ENCODE measurements at places on chromosomes 11 and 22.
A peak's percentile ranks its signal among the peaks of the same experiment; 100 is the strongest.

- no peak for DNase-seq
Observed at GRCh38 chr11:127492029-127492428, 491.5 kb upstream of the KIRREL3 start.

DNA sequence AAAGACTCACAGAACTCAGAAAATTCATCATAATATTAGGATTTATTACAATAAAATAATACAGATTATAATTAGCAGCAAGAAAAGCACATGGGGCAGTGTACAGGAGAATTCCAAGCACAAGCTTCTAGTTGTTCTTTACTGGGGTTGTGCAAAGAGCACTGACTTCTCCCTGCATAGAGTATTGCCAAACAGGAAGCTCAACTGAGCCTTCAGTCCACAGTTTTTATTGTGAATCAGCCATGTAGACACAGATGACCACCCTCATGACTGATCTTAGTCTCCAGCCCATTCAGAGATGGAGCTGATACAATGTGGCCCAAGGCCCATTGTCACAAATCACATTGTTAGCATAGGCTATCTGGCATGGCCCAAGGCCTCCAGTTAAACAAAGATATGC lies 798.9 kb downstream of the KCNA4 start:
- DNase-seq, result no peak

- no peak for DNase-seq
Observed at GRCh38 chr22:23163665-23164064, 16.6 kb upstream of the BCR start.

- DNase-seq, result no peak
Observed at GRCh38 chr22:49026494-49027367, 800.9 kb downstream of the BRD1 start.

- no peak for DNase-seq
Observed at GRCh38 chr11:63896071-63896470, 20.9 kb downstream of the RCOR2 start.

DNA sequence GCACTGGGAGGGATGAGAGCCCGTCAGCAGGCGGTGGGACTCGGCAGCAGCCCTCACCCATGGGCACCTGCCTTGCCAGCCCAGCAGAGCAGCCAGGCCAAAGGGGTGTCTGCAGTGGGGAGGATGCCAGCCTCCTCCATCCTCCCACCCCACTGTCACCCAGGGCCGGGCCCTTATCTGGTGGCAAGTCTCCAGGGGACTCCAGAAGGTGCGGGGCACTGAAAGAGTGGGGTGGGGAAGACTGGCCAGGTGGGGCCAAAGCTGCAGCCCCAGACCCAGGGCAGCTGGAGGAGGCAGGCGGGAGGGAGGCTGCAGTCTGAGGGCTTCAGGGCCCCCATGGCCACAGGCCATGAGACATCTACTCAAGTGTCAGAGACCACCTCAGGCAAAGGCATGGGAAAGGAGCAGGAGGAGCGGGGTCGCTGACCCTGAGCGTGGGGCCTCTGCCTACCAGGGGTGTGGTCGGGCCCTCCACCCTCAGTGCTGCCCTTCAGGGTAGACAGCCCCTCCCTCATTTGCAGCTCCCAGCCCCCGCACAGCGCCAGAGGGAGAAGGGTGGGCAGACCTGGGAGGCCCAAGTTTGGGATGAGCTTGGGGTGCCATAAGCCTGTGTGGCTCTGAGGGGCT lies 3.5 kb downstream of the DGCR6L start:
- DNase-seq, result no peak

DNA sequence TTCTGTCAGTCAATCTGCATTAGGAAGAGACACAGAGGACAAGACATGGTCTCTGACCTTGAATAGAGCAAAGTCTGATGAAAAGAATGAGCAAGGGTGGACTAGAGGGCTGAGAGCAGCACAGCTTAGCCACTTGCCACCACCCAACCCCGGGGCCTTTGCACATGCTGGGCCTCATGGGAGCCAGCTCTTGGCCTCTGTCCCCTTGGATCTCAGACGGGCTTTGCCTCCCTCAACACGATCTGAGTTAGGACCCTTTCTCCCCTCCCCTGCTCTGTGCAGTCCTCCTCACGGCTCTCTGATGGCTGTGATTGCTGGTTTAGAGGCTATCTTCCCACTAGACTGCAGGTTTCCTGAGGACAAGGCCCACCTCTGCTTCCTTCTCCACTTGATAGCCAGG lies 131.6 kb upstream of the B3GAT1 start:
- no peak for DNase-seq

DNA sequence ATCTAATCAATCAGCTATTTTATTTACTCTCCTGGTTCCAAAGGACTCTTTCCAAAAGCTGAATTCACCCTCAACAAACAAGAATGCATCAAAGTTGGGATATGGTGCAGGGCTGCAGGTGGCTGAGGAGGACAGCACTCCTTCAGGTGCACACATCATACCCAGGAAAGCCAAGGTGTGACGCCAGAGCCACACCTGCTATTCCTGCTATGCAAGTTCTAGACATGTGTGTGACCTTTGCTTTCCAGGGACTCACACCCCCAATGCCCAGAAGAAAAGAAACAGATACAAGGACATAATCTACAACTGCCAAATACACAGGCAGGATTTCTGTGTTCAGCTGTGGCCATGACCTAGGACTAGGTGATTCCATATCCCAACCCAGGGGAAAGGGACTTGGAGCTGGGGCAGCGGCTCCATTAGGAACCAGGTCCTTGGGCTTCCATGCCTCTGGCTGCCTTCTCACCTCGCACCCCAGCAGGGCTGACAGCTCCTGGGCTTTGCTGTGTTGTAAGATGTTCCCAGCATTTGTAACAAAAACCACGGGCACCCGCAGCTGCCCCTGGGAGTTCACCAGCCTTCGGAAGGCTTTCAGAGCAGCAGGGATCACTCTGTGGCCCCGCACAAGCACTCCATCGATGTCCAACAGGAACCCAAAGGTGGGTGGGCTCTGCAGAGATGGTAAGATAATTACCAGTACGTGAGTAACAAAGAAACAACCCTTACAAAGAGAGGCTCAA lies 9.8 kb downstream of the HDHD5 start:
- no peak for DNase-seq

- no peak for DNase-seq
Observed at GRCh38 chr11:118841469-118842242, 42.0 kb upstream of the CXCR5 start.

- no peak for DNase-seq
Observed at GRCh38 chr11:66072081-66072480, 2.0 kb downstream of the PACS1 start.

GRCh38 chr11:40203606-40204005 lies 1255.8 kb downstream of the LRRC4C start:
- DNase-seq, result no peak

- DNase-seq, result peak; percentile 59
Observed at GRCh38 chr11:18802381-18803257, 11.0 kb upstream of the PTPN5 start.

GRCh38 chr11:131710511-131710910 lies 340.1 kb downstream of the NTM start:
- no peak for DNase-seq

GRCh38 chr22:48782326-48782725 lies 1045.3 kb downstream of the BRD1 start:
- DNase-seq, result no peak

Data from nephron progenitor cell (in vitro differentiated cells).